ENCODE measurements at places on chromosomes 6 and 20.

- no peak for DNase-seq
These were observed 155.3 kb upstream of the ZNF217 start for GRCh38 chr20:53748821-53749421.

DNA sequence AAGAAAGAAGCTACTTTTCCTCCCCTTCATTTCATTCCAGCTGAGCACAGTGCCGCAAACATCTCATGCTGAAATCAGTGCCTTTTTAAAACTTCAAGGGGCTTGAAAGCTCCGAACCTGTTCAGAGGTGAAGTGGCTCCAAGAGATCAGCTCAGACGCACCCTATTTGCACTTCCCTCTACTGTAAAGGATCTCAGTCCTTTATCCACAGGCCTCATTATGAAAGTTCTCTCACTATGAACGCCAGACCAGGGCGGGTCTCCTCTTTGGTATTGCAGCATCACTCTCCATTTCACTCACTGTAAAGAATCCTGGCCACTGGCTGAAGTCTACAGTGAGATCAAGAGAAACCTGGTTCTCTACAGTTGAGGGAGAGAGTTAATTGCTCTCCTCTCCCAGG is 232.7 kb upstream of the POU3F2 start:
- DNase-seq = no peak

DNA sequence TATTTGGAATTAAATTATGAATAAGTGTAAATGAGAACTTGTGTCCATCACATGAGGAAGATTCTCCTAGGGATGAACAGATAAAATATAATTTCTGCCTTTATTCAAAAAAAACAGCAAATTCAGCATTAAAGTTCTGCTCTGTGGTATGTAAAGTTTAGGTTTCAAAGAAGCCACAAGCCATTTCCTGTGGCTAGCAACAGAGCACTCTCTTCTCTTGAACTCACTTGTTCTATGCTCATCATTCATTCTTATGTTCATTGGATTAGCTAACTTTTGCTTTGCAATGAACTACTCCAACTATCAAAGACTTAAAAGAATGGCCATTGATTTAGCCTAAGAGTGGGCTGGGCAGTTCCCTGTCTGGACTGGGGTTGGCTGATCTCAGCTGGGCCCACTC is 20.8 kb upstream of the SNRPB2 start:
- DNase-seq = no peak

DNA sequence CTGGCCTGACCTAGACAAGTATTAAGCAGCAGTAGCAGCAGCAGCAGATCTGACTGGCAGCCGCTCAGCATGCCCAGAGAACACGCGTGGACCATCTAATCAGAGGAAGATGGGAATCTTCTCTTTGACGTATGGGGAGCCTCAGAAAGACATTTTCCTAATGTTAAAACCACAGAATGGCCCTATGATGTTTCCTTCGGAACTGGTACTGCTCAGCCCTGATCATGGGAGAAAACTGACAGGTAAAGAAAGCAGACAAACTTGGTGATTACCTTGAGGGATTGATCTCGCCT is 6.2 kb downstream of the PSMA7 start:
- no peak for DNase-seq

DNA sequence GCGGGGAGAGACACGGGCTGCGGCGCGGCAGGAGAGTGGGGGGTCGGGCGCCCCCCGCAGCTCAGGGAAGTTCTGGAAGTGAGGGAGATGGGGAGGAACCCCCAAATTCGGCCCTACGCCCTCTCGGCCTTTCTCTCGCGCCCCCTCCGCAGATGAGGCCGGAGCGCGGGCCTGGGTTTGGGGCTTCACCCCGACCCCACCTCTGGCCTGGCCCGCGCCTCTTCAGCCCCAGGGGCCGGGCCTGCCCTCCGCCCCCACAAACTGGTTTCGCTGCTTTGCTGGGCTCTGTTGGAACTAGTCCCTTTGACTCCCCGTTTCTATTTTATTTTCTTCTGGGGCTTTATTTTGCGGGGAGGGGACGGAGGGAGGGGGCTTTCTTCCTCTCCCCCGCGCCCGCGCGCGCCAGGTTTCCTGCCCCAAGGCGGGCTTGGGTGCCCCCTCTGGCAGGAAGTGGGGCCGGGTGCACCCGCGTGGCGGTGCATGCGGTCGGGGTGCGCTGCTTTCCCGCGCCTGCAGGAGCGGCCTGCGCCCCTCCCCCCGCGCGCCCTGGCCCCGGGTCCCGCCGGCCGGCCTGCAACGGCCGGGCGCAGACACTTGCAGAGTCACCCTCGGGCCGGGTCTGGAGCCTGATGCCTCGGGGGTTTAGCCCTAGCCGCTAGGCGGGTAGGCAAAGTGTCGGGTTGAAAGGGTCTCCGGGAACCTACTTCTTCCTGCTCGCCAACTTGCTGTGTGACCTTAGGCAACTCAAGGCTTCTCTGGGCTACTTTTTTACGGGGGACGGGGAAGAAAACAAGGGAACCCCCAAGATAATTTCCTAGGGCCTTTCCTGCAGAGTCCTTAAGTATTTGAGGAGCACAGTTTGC is 1.3 kb downstream of the HMGA1 start:
- peak; percentile 84 for DNase-seq

- DNase-seq = no peak
These were observed 213.0 kb downstream of the TFAP2A start for GRCh38 chr6:10201606-10202510.

DNA sequence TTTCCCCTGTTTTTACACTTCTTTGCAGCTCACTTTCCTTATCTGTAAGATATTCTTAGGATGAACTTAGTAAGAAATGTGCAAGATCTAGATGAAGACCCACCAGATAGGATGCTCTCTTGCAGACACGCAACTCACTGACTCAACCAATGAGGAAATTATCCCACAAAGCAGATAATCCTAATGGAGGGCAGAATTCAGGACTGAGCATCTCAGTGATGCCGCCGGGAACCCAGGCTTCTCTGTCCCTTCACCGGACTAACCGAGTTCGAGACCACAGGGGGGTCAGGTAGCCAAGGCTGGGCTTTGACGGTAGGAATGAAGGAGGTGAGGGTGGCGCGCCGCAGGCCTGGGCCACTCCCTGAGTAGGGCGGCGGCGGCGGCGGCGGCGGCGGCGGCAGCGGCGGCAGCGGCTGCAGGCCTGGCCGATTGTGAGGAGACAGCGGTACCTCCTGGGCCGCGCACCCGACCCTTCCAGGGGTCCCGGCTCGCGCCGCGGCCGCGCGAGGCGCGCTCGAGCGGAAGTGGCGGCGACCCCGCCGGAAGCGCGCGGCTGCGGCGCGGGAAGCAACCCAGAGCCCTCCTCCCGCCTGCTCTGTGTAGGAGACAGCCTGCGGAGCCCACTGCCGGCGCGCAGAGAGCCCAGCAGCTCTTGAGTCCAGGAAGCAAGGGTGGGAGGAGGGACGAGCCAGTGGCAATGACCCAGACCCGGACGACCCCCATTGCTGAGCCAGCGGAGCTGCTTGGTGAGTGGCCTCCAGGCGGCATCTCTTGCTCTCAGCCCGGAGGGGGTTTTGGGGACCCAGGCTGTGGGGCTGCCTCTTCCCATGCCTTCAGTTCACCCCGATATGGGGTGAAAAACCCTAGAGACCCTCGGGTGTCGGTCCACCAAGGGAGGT is at the start of gene KHDC1:
Gene KHDC1 (minus strand): TSS at position 526 of the 899 bp plus-strand sequence. CDS start 20,679 bp downstream, outside the sequence.
- DNase-seq = peak; percentile 29
